Small intestine (tissue), 16 donors: ENCODE measurements at places on chromosomes 4 and X. TPM values are rescaled to one million over a fixed set of nuclear protein-coding genes. Genes with fewer than 3 reads are reported as not detected.

DNA sequence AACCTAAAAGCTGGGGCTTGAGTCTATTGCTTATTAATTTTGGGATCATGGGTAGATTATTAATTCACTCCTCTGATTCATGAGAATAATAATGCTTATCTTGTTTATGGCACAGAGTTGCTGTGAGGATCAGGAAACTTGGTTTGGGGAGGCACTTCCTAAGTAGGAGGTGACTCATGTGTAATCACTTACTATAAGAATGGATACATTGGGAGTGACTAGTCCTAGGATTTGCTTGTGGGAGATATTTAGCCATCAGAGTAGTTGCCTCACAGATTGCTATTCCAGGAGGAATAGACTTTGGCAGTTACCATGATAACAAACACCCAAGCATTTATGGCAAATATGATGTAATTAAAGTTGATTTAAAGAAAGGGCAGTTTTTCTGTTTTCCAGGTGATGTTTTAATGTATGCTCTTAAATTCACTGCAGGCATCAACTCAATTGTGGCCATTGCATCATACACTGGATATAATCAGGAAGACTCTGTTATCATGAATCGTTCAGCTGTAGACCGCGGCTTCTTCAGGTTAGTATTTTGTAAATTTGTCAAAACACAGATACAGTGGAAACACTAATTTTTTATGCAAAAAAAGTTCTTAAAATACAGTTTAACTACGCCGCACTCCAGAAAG is 41.9 kb downstream of the POLR2B start:
- no peaks in the 10 kb centered on the region for H3K4me1 ChIP-seq
- H3K27ac ChIP-seq: no peak overlapping the region
- H3K27me3 ChIP-seq: no peaks in the 10 kb centered on the region
- DNase-seq: no peak
- H3K4me3 ChIP-seq: no peak overlapping the region

The PHEX gene
- 0.54 TPM for polyA plus RNA-seq

The TLR6 gene
- 0.46 TPM for polyA plus RNA-seq

The CYBB gene
- polyA plus RNA-seq: 14.2 TPM

The SOD3 gene
- polyA plus RNA-seq: 1.6 TPM
